ENCODE measurements at places on chromosomes 6 and 20. TPM values are rescaled to one million over a fixed set of nuclear protein-coding genes. Genes with fewer than 3 reads are reported as not detected.

SYNDIG1 gene
- total RNA-seq, result not detected

TLDC2 gene
- 0.14 TPM for total RNA-seq

RIMS1 gene
- not detected for total RNA-seq

EBF4 gene
- total RNA-seq, result 0.25 TPM

HDGFL1 gene
- total RNA-seq, result not detected

PRSS16 gene
- total RNA-seq, result 12.9 TPM

NOX3 gene
- not detected for total RNA-seq

MCM8 gene
- total RNA-seq, result 12.2 TPM

SGK2 gene
- total RNA-seq, result not detected

Data from G401 (cell line).